Stimulated activated CD8-positive, alpha-beta memory T cell treated with anti-CD3 and anti-CD28 coated beads, Interleukin-12 subunit alpha, Interleukin-12 subunit beta, amount 100 ng/mL, for 4 hours (primary cell): ENCODE measurements at places on chromosomes 4 and X.

GRCh38 chr4:5018603-5019002 is 655 bp downstream of the CYTL1 start:
- no peak for DNase-seq

DNA sequence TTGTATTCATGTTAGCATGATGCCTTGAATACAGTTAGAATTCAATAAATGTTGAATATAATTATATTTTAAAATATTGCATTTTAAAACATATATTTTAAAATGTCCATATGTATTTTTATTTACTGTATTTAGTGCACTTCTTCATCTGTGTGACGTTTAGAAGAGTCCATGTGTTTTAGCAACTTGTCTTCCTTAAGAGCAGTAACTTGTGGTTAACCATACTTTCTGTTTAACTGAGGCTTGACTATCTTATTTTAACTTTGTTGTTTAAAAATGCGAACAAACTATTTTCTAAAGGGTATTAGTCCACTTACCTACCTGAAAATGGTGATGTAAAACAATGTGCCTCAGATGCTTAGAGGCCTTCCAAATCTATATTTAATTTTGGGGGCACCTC is 858 bp downstream of the DMP1 start:
- DNase-seq: no peak

DNA sequence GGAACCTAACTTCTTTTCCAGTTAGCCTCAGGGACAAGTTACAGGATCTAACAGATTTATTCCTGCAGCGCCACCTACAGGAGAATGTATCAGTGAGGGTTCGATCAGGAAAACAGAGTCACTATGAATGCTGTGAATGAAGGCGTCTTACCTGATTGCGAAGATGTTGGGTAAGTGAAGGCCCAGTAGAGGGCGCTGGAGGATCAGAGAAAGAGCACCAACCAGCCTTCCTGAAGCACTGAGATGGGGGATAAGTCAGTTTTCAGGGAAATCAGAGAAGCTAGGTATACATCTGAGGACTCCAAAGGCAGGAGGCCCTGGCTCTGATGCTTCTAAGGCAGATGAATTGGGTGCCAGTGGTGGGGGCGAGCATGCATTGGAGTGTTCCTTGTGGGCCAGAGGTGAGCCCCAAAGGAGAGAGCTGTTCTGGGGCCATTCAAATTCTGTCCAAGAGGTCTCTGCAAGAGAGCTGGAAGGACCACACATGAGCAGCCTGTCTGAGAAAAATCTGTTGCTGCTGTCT is 169.9 kb upstream of the AADAT start:
- DNase-seq: no peak

DNA sequence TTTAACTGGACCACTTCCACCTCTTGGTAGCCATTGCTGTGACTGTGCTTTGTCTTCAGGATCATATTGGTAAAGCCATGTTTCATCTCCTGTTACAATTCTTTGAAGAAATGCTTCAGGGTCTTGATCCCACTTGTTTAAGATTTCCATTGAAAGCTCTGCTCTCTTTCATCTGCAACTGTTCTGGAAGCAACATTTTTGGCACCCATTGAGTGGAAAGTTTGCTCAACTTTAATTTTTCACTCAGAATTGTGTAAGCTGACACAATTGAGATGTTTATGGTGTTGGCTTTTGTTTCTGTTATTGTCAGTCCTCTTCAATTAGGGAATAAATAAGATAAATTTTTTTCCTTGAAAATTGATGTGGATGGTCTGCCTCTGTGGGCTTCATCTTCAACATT is 237.4 kb downstream of the MAPK10 start:
- DNase-seq: no peak

GRCh38 chr4:3816983-3817960 is 51.1 kb downstream of the ADRA2C start:
- DNase-seq: no peak

DNA sequence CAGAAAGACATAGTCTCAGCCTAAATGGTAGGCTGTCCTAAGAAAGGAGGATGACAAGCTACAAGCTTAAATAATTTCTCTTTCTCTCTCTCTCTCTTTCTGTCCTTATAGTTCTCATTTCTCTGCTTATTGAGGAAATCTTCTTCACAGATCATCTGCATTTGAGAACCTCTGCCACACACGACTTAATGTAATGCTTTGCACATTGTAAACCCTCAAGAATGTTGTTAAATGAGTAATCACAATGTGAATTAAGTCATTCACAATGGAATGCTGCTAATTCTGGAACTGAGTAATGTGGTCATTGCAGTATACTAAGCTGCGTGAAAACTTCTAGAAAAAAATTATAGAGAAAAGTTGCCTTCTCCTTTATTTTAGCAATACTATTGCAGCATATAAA is 508.9 kb upstream of the FTHL17 start:
- no peak for DNase-seq

- no peak for DNase-seq
These were observed 73.2 kb upstream of the EFNB1 start for GRCh38 chrX:68755616-68756125.

GRCh38 chr4:109755656-109756055 is 25.8 kb upstream of the PLA2G12A start:
- DNase-seq: no peak

GRCh38 chr4:144906181-144906925 is 191.6 kb downstream of the ANAPC10 start:
- no peak for DNase-seq

DNA sequence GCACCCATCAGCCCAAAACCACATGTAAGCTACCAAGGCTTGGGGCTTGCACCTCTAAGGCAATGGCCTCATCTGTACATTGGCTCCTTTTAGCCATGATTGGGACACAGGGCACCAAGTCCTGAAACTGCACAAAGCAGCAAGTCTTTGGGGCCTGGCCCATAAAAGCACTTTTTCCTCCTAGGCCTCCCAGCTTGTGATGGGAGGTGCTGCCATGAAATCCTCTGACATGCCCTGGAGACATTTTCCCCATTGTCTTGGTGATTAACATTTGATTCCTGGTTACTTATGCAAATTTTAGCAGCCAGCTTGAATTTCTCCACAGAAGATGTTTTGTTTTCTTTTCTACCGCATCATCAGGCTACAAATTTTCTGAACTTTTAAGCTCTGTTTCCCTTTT is 58.5 kb upstream of the PABPC4L start:
- no peak for DNase-seq

DNA sequence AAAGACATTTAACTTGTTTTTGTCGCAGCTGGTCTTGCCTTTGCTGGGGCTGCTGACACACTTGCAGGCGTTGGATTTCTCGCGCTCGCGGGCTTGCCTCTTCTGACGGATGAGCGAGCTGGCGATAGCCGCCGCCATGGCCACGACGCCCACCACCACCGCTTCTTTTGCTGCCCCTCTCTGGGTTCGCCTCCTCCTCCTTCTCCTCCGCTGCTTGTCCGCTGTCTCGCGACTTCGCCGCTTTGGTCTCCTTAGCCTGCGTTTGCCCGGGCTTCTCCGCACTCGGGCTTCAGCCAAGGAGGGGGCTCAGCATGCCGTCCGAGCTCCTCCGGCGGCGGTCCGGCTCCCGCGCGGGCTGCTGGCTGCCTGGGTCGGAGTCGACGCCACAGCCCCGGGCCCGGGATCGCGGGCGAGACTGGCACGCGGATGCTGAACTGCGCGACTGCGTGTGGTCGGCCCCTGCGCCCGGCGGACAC is 613 bp downstream of the FGF13 start:
- DNase-seq: no peak

DNA sequence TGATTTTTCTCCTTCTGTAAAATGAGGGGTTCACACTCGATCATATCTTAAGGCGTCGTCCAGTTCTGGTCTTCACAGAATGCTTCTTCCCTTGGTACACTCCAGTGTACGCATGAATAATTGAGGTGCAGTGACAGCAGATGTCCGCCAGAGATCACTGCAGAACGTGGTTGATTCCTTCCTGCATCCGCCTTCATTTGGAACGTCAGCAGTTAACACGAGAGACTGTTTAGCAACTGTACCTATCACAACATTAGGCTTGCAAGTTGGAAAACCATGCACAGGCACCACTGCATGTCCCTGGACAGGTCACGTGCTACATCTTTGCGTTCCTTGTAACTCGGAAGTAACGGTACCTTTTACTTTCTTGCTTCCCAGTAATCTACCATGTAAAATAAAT is 66.0 kb upstream of the GEMIN8 start:
- no peak for DNase-seq

- DNase-seq: no peak
These were observed 93.3 kb downstream of the AKAP4 start for GRCh38 chrX:50107470-50107869.

GRCh38 chrX:103817502-103817901 is 14.6 kb downstream of the RAB9B start:
- no peak for DNase-seq

- no peak for DNase-seq
These were observed 734.2 kb downstream of the RAPGEF2 start for GRCh38 chr4:159837071-159837470.

- DNase-seq: no peak
These were observed 753.5 kb upstream of the PCDH10 start for GRCh38 chr4:132395561-132395960.

DNA sequence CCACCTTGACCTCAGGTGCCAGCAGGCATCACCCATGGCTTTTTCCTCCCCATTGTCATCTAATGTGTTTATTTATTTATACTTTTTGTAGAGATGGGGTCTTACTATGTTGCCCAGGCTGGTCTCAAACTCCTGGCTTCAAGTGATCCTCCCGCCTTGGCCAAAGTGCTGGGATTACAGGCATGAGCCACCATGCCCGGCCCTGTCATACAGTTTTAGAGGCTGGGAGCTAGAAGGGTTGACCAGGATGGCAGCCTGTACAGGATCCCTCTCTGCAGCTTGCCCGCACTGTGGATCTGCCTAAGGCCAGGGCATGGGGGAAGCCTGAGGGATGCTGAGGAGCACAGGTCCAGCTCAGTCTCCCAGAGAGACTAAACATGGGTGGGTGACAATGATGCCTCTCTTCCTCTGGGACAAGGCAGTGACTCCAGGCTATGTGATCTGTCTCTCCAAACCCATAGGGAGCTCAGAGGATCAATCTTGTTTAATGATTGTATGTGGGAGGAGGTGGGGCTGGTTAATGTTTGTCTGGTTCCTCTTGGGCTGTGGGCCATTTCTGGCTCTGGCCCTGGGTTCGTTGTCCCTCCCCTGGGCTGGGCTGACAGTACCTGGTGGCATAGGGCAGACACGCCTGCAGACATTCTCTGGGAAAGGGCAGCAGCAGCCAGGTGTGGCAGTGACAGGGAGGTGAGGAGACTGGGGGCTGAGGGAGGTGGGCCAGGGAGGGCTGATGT is 8.3 kb upstream of the GJB1 start:
- DNase-seq: no peak

DNA sequence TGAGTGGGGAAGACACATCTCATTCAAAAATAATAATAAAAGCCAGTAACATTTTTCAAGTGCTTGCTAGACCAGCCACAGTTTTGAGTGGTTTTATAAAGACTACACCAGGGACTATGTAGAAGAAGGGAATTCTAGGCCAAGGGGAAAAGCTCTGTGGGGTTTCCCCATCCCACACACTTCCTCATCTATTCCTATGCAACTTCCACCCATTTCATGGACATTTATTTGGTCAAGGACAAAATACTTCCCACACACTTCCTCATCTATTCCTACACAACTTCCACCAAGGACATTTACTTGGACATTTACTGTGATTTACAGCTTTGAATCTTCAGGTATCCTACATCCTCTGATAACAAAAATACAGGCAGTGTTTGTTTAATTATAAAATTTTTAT is 86.5 kb upstream of the KLF3 start:
- DNase-seq: no peak

GRCh38 chrX:139112432-139112831 is 400.9 kb upstream of the FGF13 start:
- no peak for DNase-seq

GRCh38 chr4:7612311-7612897 is 177.7 kb upstream of the PSAPL1 start:
- DNase-seq: no peak

DNA sequence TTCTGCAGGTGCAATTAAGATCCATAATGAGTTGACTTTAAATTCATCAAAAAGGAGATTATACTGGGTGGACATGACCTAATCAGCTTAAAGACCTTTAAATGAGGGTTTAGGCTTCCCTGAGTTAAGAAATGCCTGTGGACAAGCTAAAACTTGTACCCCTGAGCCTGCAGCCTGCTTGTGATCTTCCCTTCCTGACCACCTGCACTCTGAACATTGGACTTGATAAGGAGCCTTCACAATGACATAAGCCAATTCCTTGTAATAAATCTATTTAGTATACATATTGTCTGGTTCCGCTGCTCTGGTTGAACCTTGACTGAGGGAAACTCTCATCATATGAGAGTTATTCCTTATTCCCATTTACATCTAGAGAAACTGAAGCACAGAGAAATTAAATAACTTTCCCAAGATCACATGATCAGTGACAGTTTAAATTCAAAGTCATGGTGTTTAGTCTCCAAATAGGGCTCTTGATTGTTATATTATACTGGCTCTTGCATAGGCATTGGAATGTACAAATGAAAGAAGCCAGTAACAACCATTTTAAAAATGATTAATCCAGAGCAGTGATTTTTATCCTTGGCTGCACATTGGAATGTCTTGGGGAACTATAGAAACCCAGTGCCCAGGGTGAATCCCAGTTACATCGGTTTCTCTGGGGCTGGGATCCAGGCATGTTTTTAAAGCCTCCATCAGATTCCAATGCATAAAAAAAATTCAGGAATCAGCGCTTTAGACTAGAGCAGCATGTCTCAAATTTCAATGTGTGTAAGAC is 136.1 kb downstream of the MSL3 start:
- no peak for DNase-seq

DNA sequence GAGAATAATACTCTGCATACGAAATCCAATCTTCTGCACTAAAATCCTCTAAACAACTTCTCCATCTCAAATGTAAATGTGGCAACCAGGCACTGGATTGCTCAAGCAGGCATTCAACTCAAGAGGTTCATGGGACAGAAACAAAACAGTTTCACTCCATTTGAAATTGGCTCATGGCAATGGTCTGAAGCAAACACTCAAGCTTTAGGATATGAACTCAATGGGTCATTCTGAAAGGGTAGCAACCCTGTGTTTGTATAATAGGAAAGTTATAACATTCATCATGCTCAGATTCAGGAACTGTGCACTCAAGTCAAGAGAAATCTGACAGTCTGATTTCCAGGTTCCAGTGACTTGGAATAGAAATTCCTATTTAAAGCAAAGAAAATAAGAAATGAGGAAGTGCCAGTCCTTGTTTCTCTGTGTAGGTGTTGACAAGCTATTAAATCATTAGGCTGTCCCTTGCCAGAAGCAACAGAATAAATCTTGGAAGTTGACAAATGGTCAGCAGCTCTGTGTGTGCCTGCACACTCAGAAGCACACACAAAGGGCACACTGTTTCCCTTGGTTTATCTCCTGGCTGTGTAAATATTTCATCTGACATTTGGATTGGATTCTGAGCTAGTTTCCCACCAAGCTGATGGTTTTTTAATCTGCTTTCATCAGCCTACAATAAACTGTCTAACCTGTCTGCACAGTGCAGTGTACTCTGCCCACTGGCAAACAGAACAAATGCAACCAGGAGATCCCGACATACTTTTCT is 75.9 kb upstream of the CITED1 start:
- DNase-seq: no peak

- DNase-seq: no peak
These were observed 38.4 kb downstream of the CPLX1 start for GRCh38 chr4:787561-787981.
